ENCODE measurements at places on chromosomes 6 and 20.

DNA sequence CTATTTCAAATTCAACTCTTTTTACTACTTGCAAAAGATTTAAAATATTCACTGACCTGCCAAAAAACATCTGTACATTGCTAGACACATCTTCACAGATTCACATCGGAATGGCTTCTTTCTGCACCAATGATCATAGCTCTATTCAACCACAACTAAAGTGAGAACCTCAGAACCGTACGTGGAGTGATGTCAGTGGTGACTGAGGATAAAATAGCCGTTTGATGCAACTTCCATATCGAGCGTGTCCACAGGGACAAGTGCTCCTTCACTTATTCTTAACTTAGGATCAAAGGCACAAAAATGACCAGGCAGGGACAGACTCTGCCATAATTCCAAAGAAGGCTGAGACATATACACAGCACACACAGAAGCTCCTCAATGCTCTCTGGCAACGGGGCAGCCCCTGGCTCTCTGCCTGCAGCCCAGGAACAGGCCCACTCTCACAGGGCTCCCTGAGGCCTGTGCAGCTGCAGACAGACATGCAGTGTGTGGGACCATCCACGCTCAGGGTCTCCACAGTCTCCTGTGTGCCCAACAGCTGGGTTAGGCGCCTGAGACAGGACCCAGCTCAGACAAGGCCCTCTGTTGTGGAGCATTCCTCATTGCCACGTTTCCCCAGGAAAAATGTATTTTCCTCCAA lies 22.8 kb downstream of the FYN start:
- no peak for DNase-seq

DNA sequence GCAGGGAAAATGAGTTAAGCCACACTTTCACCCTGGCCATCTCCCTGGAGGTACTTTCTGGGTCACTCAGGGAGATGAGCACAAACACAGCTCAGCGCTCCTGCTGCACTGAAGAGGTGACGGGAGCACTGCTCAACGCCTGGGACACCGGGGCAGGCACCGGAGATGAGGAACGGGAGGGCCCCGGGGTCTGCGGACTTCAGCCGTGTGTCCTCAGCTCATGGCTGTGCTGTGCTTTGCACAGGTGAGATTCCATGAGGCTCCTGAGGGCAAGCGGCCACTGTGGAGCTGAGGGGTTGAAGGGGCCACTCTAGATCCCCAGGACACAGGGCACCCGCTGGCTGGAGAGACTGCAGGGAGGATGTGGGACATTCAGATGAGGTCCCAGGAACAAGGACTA lies 234.2 kb upstream of the EXOC2 start:
- DNase-seq = no peak

DNA sequence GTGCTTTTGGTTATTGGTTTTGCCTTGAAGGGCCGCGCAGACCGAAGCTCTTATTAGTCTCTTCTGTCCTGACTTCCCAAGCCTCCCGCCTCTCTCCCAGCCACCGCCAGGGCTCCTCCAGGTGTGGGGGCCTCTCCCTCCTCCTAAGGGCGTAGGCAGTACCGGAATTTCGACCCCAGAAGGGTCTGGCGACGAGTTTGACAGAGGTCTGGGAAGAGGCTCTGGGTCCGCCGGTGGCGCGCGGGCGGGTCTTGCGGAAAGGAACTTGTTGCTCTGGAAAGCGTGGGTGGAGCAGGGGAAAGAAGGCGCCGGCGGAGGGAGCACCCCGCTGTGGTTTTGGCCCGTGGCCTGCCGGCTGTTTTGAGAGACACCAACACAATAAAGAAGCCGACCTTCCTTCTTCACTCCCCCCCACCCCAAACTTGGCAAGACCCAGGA lies 1.8 kb downstream of the PCSK2 start:
- DNase-seq = no peak

- no peak for DNase-seq
These were observed 194.9 kb upstream of the SMLR1 start for GRCh38 chr6:130632277-130632676.

- DNase-seq = no peak
These were observed 291.0 kb upstream of the PLCB4 start for GRCh38 chr20:8777911-8778310.

GRCh38 chr20:7981374-7981773 lies 38.2 kb downstream of the TMX4 start:
- DNase-seq = no peak

- DNase-seq = no peak
These were observed 304.2 kb downstream of the TFAP2C start for GRCh38 chr20:56933331-56933698.

DNA sequence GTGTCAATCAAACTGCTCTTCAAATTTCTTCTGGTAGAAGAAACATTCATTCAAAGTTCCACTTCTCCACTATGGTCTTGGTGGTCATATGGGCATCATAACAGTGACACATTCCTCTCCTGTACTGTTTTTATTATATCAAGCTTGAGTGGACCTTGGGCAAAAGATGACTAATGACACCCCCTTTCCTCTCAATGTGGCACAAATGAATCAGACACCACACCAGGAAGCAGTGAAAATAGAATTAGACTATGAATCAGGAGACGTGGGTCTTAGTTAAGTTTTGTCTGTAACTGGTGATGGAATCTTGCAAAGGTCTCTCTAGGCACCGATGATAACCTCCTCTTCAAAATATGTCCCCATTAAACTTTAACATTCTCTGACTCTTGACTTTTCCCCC lies 9.0 kb upstream of the NRSN1 start:
- DNase-seq = no peak

GRCh38 chr20:54208548-54209176 lies 775 bp downstream of the PFDN4 start:
- DNase-seq = no peak

GRCh38 chr6:150527100-150527499 lies 72.6 kb upstream of the PLEKHG1 start:
- DNase-seq = no peak

GRCh38 chr6:152267967-152268845 lies 369.0 kb downstream of the SYNE1 start:
- DNase-seq = no peak

DNA sequence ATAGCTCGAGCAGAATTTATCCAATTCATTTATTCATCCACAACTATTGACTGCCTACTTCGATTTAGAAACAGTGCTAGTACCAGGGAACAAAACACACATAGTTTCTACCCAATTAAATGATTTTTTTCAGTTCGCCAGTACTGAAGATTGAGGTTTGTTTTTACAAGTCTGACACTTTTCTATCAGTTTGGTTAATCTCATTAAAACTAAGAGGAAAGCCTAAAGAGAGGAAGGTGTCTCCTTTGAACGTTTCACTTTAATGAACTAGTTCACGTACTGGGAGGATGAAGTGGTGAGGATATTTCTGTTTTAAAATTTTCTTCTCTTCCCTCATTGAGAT lies 570 bp upstream of the ANKS1A start:
- DNase-seq = no peak

GRCh38 chr20:9163251-9163650 lies 94.4 kb downstream of the PLCB4 start:
- DNase-seq = no peak

GRCh38 chr6:148529010-148529409 lies 186.4 kb downstream of the SASH1 start:
- DNase-seq = no peak

DNA sequence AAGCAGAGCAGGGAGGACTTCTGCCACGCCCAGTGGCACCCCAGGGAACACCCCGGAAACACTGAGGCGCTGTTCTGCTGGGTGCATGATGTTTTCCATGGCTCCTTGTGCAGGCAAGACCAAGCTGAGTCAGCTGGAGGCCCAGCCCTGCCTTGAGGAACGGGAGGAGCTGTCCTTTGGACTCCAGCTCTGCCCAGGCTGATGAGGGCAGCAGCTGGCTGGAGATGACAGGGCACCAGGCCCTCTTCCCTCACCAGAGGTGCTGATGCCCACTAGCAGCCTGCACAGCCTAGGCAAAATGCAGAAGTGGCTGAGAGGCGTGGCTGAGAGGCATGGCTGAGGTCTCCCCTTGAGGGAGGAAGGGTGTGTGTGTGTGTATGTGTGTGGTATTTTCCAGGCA lies 2.4 kb downstream of the C6orf132 start:
- DNase-seq = no peak

DNA sequence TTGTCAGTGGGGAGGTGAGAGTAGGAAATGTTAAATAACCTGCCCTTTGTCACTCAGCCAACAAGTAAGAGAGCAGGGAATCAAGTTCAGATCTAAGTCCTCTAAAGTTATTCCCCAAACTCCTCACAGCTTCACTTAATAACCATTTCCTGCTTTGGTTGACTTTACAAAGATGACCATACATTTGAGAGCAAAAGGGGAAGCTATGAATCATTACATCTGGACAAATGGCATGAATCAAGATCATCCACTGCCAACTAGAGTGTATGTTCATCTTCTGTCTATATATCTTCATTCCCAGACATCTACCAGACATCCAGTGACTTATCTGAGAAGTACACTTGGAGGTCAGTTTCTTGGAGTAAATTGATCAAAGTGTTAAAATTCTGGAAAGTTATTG lies 15.1 kb upstream of the HIVEP2 start:
- no peak for DNase-seq

DNA sequence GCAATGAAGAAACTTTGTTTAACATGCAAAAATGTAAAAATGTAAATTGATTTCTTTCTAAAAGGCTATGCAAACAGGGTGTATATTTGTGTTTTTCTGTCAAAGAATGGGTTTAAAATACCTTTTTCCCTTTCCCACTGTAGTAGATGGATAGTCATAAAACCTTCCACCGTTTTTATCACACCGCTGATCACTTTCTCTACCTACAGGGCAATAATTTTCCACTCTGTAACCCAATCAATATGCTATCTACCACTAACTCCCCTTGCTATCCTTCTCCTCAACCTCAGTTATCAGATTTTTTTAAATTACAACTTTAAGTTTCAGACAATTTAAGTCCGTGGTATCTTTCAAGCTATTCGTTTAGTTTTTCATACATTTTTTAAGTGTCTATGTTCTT lies 91.4 kb upstream of the ARID1B start:
- no peak for DNase-seq

DNA sequence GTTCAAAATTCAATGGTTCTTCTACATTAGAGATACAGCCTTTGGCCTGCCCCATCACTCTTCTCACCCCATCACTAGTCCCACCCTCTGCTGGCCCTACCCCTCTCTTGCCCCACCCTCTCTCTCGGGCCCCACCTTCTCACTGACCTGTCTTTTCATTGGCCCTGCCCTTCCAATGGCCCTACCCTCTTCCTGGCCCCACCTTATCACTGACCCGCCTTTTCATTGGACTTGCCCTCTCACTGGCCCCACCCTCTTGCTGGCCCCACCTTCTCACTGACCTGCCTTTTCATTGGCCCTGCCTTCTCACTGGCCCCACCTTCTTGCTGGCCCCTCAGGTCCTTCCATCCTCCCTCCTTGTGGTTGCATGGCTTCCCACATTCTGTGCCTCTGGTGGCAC lies 107.2 kb upstream of the PLEKHG1 start:
- no peak for DNase-seq

- DNase-seq = peak; percentile 24
These were observed 80.1 kb downstream of the DLL1 start for GRCh38 chr6:170210651-170211403.

GRCh38 chr6:45532721-45533210 lies 155.0 kb upstream of the SUPT3H start:
- no peak for DNase-seq

DNA sequence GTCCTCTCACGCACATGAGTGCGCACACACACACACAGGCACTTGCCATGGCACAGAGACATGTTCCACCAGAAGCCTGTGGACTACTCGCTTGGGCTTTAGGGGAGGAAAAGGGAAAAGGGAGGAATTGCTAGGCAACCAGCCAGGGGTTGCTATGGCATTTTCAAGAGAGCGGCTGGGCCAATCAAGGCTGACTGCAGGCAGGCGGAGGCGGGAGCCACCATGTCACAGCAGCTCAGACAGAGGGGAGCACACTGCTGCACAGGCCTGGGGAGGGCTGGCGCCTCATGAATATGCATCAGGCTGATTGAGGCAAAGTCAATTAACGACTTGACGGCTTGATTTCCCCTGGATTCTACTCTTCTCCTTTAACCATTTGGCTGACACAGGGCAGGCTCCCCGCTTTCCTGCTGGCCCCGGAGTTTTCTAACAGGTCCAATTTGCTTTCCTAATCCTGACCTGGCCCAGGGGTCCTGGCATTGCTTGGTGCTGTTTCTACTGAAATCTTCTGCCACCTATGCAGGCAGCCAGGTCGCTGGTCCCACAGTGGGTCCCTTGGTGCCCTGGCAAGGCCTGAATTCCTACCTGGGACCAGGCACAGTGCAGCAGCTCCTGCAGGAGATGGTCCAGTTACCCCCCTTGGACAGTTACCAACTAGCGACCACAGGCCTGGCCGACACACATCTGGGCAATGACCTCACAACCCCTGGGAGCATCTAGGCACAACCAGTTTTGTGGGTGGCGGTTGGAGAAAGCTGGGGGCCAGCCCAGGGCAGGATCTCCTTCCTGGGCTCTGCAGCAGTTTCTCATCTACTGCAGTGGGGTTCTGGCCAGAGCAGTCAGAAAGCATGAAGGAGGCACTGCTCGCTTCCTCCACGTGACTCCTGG lies 52.1 kb downstream of the YTHDF1 start:
- DNase-seq = no peak

GRCh38 chr6:107290491-107290890 lies 168.9 kb downstream of the PDSS2 start:
- DNase-seq = no peak

GRCh38 chr6:30152910-30153610 lies 8.0 kb downstream of the TRIM10 start:
- DNase-seq = no peak

DNA sequence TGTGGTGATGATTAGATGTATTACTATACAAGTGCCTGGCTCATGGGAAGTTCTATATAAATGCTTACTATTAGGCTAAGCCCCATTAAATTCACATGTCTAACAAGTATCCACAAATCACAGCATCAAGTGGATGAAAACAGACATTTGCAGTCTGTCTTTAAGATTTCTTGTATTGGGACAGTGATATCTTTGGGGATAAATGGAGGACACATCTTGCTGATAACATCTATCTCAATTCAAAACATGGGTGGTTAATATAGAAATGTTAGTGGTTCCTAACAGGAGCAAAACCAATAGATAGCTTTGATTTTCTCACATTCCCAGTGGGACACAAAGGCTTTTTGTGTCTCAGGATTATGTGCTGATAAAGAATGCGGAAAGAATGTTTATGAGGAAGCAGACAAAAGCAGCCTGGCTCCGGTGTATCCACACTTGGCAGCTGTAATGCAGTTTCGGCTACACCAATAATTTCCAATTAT lies 29.3 kb downstream of the PTPRK start:
- DNase-seq = no peak

- DNase-seq = no peak
These were observed 46.6 kb upstream of the PTPRK start for GRCh38 chr6:128567029-128567428.

GRCh38 chr20:39939241-39939865 lies 749.7 kb downstream of the MAFB start:
- no peak for DNase-seq

DNA sequence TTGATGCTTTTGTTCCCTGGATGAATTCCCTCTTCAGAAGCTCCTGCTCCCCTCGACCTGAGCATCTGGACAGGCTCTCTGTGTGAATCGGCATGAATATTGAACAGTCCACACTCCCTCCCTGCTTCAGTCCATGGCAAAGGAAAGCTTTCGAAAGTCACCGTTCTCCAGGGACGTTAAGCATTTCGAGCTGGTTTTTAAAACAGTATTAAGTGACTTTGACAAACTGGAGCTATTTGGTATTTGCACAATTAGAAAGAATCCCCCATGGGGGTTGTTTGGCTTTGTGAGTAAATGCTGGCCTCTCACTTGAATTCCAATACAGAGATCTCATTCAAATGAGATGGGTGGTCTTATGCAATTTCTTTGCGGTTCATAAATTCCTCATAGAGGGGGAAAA lies 85.3 kb upstream of the TIAM2 start:
- no peak for DNase-seq
